Right ventricle myocardium inferior (tissue), 1 donor: ENCODE measurements at places on chromosomes 6 and 20. TPM values are rescaled to one million over a fixed set of nuclear protein-coding genes. Genes with fewer than 3 reads are reported as not detected.

DNA sequence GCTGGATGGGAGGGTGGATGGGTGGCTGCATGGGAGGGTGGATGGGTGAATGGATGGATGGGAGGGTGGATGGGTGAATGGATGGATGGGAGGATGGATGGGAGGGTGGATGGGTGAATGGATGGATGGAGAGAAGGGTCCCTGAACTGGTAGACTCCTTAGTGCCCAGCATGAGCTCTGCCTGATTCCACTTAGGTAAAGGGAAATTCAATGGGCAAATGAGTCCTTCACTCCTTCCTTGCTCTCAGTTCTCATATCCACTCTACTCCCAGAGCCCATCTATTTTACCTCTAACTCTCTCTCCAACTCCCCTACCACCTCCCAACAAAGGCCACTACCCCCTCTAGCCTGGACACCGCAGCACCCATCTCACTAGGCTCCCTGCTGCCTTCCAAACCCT is 29.2 kb upstream of the NOL4L start:
- DNase-seq: no peak

Gene SPEF1
- 0.14 TPM for total RNA-seq

Gene VGLL2
- not detected for total RNA-seq

- no peak for DNase-seq
Observed at GRCh38 chr20:22692119-22692475, 107.7 kb upstream of the FOXA2 start.

Gene SLC22A16
- total RNA-seq: 0.32 TPM

GRCh38 chr6:165880686-165881085 is 217.6 kb upstream of the PDE10A start:
- DNase-seq: no peak

DNA sequence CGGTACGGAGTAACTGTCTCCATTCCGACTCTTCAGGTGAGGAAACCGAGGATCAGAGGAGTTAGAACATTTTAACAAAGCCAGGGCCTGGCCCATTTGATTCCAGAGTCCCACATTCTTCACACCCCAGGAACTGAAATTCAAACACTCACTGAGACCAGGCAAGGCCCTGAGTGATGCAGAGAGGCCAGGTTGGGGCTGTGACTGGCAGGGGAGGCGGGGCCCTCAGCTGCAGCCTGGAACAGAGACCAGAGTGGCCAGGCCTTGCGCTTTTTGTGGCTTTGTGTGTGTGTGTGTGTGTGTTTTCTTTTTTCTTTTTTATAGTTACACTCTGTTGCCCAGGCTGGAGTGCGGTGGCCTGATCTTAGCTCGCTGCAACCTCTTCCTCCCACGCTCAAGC is 57.2 kb downstream of the BCAS4 start:
- DNase-seq: no peak

GRCh38 chr6:149852881-149853280 is 11.3 kb downstream of the LRP11 start:
- no peak for DNase-seq

GRCh38 chr6:135743476-135743875 is 108.0 kb upstream of the PDE7B start:
- DNase-seq: no peak

DNA sequence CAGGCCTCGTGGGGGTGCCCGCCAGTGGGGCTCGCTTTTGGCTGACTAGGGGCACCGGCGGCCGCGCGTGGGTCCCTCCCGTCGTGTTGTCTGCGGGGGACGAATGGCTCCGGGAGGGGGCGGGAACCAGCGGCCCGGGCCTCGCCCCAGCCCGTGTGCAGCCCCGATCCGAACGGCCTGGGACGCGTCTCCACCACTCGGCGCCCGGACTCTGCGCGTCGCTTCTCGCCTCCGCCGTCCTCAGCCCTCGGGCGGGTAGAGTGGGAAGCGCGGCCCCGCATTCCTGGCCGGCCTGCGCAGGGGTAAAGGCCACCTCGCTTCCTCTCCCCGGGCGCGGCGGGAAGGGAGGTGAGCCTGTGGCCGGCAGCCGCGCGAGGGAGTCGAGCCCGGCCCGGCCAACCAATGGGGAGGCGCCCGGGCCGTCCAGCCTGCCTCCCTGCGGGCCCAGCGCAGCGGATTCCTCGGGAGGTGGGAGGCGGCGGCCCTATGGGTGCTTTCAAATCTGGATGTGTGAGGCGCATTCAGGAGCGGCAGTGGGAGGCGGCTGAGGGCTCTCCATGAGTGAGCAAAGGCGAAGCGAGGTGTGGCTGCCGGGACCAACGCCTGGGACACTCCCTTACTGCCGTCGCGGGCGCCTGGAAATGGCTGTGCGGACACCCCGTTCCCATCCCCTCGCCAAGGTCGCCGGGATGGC is 1.1 kb upstream of the ZBTB46 start:
- DNase-seq: peak; percentile 78

GRCh38 chr6:53961679-53962370 is 149.4 kb upstream of the MLIP start:
- no peak for DNase-seq

Gene DZANK1
- 1.1 TPM for total RNA-seq

GRCh38 chr20:39100691-39101090 is 138.5 kb downstream of the DHX35 start:
- DNase-seq: no peak

GRCh38 chr20:38445901-38446425 is 10.8 kb upstream of the SNHG17 start:
- no peak for DNase-seq

Gene MYLK4
- 2.0 TPM for total RNA-seq

- no peak for DNase-seq
Observed at GRCh38 chr6:30154709-30155519, 6.1 kb downstream of the TRIM10 start.

Gene TBCC
- 12.0 TPM for total RNA-seq

- DNase-seq: no peak
Observed at GRCh38 chr20:6740096-6740495, 27.4 kb upstream of the BMP2 start.

GRCh38 chr20:5354901-5355300 is 38.1 kb upstream of the PROKR2 start:
- no peak for DNase-seq

Gene ELOVL5
- total RNA-seq: 28.0 TPM

- no peak for DNase-seq
Observed at GRCh38 chr6:142925575-142926110, 19.3 kb downstream of the HIVEP2 start.

Gene RAD21L1
- not detected for total RNA-seq

GRCh38 chr6:87824958-87825491 is 123.0 kb upstream of the AKIRIN2 start:
- no peak for DNase-seq

DNA sequence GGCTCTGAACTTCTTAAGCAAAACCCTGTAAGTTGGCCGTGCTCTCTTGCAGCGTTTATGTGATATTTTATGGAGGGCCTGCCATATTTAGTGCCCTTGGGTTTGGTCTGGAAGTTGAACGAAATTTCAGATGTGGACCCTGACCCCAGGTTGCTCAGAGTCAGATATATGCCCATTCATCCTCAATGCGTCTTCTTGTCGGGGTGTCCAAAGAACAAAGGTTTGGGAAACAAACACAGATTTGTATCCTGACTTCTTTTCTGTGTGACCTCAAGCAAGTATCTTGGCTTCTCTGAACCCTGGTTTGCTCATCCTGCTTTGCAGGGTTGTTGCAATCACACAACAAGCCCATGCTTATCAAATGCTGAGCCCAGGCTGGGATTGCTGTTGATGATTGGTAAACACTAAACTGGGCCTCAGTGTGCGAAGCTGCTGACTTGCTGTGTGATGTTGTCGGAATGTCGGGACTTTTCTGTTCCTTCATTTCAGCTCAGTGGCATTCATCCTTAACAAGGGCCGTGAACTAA is 103.5 kb upstream of the PTPN1 start:
- DNase-seq: no peak

Gene TOX2
- 1.1 TPM for total RNA-seq

DNA sequence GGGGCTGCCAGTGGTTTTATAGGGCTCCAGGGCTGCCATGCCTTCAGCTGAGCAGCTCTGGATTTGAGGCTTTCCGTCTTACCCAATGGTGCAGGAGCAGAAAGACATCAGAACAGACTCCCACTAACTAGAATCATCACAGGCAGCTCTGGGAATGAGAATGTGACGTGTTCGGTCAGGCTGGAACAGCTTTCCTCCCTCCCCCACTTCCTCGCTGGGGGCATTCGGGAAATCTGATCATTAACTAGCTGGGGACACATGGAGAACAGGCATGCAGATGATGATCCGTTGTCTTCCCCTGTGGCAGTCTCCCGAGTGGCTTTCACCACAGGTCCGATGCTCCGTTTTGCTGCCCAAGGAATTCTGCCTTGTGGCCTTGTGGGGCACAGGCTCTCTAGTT is 5.5 kb upstream of the MTG2 start:
- DNase-seq: no peak

GRCh38 chr6:30152016-30152673 is 8.9 kb downstream of the TRIM10 start:
- no peak for DNase-seq

- peak; percentile 88 for DNase-seq
Observed at GRCh38 chr6:35687658-35688604, 784 bp downstream of the FKBP5 start.

DNA sequence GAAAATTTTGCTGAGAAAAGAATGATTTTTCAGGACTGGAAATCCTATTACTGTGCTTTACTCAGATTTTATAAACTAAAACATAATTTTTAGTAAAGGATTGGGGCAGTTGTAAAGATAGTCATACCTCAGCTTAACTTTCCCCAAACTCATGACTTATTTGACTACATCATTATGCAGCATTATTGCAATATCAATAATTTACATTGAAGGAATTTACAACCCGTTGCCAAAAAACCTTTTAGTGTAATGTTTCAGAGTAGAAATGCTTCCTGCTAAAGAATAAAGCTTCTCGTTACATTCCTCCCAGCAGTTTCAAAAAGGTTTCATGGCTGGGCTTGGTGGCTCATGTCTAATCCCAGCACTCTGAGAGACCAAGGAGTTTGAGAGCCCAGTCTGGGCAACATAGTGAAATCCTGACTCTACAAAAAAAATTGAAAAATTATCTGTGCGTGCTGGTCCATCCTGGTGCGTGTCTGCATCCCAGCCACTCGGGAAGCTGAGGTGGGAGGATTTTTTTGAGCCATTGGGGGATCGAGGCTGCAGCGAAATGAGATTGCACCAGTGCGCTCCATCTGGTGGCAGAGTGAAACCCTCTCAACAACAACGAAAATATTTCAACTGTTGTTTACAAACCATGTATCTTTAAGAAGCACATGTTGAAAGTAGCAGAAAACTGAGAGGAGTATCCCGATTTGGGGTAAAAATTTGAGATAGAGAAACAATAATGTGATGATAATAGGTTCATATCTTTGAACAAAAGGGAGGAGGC is 4.4 kb downstream of the AMD1 start:
- no peak for DNase-seq

DNA sequence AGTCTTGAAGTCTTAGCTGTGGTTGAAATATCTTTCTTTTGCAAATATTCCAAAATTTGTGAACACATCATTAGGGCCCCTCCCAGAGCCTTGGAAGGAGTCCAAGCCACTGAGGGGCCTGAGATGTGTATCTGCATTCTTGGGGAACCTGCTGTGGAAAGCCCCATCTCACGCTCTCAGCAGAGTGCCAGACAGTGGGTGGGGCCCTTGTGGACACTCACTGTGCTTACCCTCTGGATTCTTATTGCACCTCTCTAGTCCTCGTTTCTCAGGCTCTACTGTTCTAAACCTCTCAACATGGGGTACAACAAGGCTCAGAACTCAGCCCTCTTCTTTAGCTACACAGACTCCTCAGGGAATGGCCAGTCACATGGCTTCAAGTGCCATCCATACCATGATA is 416.2 kb upstream of the CDH4 start:
- DNase-seq: no peak

- no peak for DNase-seq
Observed at GRCh38 chr20:825710-826421, 7.6 kb upstream of the FAM110A start.

DNA sequence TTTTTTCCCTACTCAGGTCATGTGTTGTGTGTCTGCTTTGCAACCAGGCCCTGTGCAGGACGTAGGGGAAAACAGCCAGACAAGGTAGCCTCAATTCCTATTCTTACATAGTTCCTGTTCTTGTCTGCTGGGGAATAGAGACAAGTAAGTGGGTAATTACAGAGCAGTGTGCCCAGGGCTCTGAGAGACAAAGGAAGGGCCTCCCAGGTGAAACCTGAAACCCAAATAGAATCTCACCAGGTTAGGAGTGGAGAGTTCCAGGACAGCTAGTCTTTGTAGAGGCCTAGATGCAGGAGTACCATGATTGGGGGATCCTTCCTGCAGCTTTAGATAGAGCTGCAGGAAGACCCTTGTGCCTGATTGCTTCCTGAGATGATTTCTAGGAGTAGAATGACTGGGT is 48.4 kb downstream of the DHX35 start:
- DNase-seq: no peak

DNA sequence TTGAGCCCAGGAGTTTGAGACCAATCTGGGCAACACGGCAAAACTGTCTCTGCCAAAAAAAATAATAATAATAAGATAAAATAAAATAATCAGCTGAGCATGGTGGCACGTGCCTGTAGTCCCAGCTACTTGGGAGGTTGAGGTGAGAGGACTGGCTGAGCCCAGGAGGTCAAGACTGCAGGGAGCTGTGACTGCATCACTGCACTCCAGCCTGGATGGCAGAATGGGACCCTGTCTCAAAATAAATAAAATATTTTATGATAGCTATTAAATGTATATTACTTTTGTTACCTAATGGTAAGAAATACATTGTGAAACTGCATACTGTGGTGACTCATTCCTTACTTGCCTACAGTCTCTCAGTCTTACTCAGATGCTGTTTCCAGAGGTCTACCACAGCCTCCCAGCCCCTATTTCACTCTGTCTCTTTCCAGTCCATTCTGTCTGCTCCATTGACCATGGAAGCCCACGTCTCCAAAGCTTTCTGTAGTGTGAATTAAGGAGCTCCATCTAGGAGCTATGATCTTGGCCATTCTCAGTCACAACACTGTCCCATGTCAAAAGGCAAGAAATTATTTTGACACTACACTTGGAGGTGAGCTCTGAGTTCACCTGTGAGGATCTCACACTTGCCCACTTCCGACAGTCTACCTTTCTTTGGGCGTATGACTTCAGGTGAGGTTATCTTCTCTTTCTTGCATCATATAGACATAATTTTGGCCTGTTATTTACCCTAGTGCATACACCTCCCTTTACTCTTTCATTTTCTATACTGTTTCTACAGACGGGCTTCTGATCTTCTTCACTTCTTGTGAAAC is 22.4 kb upstream of the SNX9 start:
- no peak for DNase-seq

Gene KCNQ5
- not detected for total RNA-seq

Gene SSR1
- total RNA-seq: 58.5 TPM

Gene THBD
- total RNA-seq: 17.4 TPM

Gene SRSF3
- total RNA-seq: 119 TPM
